ENCODE measurements at places on chromosomes 5 and 9.

- no peak for DNase-seq
These were observed 362.4 kb downstream of the CDH18 start for GRCh38 chr5:19625562-19625961.

DNA sequence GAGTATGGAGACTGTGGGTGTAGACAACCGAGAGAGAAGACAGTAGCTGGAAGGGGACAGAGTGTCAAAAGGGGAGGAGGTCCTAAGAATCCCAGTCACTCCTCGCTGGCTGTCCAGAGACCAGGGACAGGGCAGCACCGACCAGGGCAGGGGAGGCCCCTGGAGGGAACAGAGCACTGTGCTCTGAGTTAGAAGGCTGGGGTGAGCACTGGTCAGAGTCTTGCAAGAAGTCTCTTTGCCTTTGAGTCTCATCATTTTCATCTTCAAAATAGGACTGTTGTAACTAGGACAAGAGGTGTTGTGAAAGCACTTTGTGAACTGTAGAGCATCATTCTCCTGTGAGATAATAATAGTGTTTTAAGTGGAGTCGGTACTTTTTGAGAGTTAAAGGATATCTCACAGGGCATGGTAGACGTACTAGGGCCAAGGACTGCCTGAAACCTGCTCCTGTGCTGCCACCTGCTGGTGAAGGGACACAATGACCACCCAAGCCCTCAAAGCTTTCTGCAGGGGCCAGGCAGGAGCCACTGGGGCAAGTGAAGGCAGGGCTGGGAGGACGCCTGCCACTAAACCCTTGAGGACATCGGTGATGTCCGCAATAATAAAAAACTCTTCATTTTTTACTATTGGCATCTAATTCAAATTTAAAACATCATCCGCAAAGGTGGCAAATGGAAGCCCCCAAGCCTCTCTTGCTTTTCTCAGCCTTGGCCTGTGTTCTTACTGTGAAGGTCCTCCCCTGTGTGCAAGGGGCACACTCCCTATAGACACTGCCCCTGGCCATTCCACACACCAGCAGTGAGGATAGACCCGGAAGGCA lies 28.2 kb downstream of the SLC6A7 start:
- DNase-seq, result peak; percentile 56

- DNase-seq, result no peak
These were observed 400.8 kb upstream of the IRX4 start for GRCh38 chr5:2283481-2284045.

DNA sequence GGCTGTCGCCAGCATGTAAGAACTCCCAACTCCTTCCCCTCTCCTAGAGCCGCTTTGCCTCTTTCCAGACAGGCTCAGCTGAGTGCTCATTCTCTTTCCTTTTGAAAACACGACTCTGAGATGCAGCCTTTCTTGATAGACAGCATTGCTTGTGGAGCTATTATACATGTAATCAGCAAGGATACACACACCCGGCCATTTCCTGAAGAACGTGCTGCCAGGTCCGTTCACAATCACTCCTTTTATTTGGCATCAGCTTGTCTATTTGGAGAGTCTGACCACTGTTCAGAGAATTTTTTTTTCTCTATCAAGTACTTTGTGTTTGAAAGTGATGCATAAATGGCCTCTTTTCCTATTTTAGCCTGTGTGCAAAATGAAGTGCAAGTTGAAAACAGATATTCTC lies 328.7 kb downstream of the MARCHF11 start:
- DNase-seq, result no peak

GRCh38 chr5:159951387-159951786 lies 35.1 kb downstream of the ADRA1B start:
- peak; percentile 28 for DNase-seq

DNA sequence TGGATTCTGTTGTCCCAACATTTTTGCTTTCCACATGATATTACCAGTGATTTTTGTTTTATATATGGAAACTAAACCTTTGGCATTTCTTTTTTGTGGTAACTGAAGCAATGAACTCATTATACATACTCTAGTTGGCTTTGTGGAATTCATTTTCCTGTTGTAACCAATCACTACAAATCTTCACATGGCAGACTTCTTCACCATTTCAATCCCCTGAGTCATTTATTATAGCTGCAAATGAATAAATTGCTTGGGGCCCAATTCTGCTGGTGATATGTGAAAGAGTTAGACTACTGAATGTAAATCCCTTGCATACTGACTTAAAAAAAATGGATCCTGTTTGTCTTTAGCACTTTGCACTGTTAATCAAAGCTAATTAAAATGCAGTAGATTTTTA lies 1709.6 kb upstream of the WWC1 start:
- DNase-seq, result no peak

- no peak for DNase-seq
These were observed 42.4 kb downstream of the C5orf15 start for GRCh38 chr5:133925866-133926488.

DNA sequence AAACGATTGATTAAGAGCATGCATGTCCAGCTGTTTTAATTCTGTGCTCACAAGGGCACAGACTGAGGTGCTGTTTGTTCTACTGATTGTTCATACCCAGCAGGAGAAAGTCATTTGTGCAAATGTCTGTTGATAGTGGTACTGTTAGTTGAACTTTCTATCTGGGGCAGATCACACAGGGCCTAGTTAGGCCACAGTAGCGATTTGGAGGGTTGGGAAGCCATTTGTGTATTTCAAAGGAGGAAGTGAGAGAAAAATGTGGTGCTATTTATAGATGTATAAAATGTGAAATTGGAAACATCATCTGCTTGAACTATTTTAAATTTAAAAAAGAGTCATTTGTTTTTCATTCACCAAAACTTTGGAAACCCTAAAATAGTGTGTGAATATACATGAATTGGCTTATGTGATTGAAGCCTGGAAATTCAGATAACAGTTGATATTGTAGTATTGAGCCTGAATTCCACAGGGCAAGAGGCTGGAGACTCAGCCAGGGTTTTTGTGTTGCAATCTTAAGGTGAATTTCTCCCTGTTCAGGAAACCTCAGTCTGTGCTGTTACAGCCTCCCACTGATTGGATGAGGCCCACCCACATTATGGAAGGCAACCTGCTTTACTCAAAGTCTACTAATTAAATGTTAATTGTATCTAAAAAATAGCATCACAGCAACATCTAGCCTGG lies 162.0 kb upstream of the CDKN2B start:
- no peak for DNase-seq

DNA sequence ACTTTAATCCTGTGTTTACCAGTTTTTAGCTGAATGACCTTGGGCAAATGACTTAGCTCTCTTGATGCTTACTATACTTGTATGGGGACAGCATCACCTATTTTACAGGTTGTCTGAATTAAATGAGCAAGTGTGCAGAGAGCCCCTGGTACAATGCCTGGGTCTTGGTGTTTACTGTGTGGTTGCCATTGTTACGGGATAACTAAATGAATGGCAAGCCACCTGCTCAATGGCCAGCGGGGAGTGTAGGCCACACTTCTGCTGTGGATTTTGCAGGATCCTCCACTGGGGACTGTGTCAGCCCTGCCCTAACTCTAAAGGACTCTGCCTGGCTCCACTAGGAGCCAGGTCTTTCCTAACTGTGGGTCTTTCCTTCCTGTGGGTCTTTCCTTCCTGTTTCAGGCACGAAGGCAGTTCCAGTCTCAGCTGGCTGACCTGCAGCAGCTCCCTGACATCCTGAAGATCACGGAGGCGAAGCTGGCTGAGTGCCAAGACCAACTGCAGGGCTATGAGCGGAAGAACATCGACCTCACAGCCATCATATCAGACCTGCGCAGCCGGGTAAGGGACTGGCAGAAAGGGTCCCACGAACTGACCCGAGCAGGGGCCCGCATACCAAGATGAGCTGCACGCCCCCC lies 10.3 kb upstream of the GLE1 start:
- no peak for DNase-seq

GRCh38 chr9:85038061-85038460 lies 368.5 kb downstream of the NTRK2 start:
- no peak for DNase-seq

GRCh38 chr9:110251212-110251611 lies 5.1 kb downstream of the TXN start:
- DNase-seq, result no peak

- no peak for DNase-seq
These were observed 135.6 kb upstream of the SMARCA2 start for GRCh38 chr9:1879501-1879900.
